Left cardiac atrium (tissue), 4 donors: ENCODE measurements at places on chromosomes 7 and 10.

- no peak for DNase-seq
Measured at GRCh38 chr10:602391-603005, 87.0 kb downstream of the DIP2C start.

DNA sequence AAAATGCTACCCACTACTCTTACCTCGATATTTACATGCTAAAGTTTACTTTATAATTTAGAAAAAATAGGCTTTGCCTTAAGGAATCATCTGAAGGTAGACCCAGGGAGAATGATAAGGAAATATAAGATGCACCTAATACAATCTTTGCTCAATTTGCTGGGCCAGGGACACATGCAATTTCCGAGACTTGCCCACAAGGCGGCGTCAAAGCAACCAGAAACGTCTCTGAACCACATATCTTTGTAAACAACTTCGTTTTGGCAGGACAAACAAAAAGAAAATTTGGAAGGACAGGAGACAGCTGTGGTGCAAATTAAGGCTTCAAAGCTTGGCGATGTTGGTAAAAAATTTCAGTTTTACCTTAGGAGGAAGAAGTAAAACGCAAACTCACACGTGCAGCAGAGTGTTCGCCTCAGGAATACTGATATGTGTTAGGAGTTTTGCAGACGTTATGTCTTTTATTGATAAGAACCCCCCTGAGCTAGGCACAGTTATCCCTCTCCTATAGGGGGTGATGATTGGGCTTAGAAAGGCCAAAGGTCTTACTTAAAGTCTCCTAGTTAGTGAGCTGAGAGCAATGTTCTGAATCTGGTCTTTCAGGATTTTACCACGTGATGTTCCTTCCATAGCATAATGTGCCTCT is 134.3 kb downstream of the PRKCQ start:
- peak; percentile 31 for DNase-seq

DNA sequence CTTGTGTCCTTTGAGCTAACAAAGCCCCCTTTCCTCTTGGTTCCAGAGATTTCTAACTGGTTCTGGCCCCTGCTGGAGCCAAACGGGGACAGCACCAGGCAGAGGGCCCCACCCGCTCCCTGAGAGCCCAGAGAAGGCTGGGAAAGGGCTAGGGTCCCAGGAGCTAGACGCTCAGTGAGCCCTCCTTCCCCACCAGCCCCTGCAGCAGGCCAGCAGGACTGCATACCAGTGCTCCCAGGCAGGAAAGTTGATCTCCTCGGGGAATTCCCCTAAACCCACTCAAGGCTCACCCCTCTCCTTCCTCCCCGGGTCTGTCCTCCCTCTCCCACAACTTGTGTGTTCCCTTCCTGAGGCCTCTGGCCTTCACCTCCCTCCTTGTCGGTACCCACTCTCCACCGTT is 47.7 kb downstream of the PAX2 start:
- no peak for DNase-seq

DNA sequence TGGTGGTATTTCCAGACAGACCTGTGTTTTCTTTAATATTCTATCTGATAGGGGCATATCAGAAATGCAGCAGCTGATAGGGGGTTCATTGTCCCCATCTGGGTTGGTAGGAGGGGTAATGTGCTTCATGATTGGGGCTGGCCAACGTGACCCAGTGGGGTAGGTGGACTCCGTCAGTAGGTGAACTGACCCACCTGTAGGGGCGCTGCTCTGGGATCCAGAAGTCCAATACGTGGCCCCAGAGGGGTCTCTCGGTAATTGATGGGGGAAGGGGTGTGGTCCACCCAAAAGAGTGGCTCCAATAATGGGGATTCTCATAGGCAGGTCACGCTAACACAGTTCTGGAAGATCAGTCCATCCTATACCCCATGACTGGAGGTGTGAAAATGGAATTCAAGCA is 112.0 kb downstream of the PRLHR start:
- DNase-seq, result no peak

GRCh38 chr7:44383566-44383965 is 58.2 kb upstream of the CAMK2B start:
- DNase-seq, result peak; percentile 59

- DNase-seq, result no peak
Measured at GRCh38 chr7:150371996-150372270, 3.3 kb downstream of the REPIN1 start.

- DNase-seq, result no peak
Measured at GRCh38 chr7:114889646-114890285, 32.1 kb upstream of the MDFIC start.

DNA sequence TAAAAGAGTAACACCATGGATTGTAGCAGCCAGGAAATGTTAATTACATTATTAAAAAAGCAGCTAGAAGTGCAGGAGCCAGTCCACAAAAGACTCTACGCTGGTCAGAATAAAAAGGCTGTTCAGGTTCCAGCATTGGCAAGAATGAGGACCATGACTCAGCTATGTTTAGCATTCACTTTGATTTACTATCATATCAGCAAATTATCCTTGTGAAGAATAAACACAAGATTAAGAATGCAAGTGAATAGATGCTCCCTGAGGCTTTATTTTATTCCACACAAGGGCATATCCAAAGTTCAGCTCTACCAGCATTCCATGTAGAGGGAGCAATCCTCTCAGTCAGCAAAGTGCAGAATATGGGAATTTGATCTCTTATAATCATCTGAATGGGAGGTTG is 13.6 kb downstream of the DGKB start:
- no peak for DNase-seq

DNA sequence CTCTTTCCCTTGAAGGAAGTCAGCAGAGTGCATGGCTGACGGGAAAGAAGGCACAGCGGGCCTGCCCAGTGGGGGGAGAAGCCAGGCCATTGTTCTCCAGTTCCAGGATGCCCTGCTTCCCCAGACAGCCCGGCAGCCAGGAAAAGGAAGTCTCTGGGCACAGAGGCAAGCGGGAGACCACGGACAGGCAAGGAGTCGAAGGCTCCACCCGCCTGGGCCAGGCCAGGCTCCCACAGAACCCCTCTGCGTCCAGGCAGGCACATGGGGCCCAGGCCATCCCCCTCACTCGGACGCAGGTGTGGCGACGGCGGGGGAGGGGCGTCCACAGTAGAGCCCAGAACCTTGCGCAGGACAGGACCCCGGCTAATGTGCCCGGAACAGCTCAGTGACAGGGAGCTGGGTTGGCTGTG is 8.7 kb downstream of the GPR146 start:
- DNase-seq, result peak; percentile 70

DNA sequence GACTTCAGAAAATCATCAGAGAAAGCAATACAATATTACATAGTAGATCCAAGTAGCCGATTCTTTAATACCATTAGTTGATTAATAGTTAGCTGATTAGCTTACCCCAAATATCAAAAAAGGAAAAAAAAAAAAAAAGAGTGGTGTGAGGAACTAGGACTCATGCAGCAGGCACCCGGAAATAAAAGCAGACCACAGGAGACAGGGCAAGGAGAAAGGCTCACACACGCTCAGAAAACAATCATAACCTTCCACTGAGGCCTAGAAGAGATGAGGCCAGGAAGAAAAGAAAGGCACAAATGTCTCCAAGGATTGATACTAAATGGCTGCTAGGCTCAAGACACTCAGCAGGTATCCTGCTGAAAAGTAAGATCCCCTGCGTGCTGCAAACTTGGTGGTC is 25.9 kb downstream of the TRDMT1 start:
- no peak for DNase-seq

- no peak for DNase-seq
Measured at GRCh38 chr7:96636342-96636860, 73.2 kb downstream of the SEM1 start.

GRCh38 chr7:4138866-4139265 is 543.2 kb upstream of the FOXK1 start:
- DNase-seq, result no peak
